ENCODE measurements at places on chromosomes 16 and 17.

- DNase-seq = no peak
These were observed 27.7 kb downstream of the CDIP1 start for GRCh38 chr16:4510747-4511426.

DNA sequence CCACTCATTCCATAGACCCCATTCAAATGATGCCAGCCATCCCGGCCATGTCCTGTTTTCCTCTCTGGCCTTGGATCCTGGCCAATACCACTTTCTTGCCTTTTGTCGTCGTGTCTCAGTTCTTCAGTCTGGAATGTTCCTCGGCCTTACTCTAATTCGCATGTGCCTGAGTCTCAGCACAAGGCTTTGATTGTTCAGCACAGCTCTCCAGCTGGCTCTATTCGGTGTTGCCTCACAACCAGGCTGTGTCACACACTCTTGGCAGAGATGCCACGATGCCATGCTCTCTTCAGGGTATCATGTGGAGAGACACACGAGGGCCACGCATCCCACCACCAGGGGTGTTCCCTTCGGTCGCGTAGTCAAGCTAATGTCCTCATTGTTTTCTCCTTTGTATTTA, 1.8 kb upstream of the VPS4A start:
- no peak for DNase-seq

DNA sequence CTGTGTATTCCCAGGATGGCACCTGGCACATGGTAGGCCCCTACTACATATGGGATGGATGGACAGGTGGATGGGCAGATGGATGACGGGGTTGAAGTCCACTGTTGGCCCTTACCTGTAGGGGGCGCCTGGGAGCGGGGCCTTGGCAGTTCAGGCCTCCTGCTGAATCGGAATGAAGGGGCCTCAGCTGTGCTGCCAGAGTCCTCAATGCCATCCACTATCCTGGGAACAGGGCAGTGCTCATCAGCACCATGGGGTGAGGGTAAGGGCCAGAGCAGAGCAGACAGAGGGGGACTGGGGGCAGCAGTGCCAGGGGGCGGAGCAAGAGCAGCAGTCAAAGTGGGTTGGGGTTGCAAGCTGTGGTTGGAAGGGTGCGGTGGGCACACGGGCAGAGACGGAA, 8.3 kb upstream of the RAB5C start:
- DNase-seq = no peak

- no peak for DNase-seq
These were observed 8.6 kb downstream of the GNA13 start for GRCh38 chr17:65047941-65048340.

DNA sequence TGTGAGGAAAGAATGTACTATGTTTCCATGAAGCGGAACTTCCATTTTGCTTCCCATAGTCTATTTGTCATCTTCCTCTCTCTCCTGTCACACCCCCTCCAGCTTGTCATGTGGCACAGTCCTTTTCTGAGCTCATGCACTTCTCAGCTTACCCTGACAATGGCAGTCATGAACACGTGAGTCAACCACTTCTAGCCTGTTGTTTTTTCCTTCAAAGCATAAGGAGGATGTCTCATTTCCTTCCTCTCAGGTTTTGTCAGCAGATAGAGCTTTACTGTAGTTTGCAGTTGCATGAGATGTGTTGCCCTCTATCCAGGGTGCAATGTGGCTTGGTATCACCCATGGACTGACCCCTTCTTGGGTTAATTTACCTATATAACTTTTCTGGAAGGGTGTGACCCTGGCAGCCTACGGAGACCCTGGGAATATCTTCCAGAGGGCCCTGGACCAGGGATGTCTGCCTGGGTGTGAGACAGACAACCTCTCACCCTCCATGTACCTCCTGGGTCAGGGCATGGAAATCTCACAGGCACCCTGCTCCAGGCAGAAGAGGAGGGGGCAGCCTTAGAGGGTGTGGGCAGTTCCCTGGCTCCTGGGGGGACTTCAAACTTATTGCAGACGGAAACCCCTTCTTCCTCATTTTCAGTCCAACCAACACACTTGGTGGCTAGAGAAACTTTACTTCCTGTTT, 4.0 kb upstream of the ZNF267 start:
- peak; percentile 55 for DNase-seq

GRCh38 chr16:88406096-88407041, 23.6 kb downstream of the ZNF469 start:
- DNase-seq = no peak

- DNase-seq = no peak
These were observed 7.3 kb downstream of the ACACA start for GRCh38 chr17:37399265-37399803.

- no peak for DNase-seq
These were observed 11.5 kb downstream of the GPT2 start for GRCh38 chr16:46895399-46896313.

DNA sequence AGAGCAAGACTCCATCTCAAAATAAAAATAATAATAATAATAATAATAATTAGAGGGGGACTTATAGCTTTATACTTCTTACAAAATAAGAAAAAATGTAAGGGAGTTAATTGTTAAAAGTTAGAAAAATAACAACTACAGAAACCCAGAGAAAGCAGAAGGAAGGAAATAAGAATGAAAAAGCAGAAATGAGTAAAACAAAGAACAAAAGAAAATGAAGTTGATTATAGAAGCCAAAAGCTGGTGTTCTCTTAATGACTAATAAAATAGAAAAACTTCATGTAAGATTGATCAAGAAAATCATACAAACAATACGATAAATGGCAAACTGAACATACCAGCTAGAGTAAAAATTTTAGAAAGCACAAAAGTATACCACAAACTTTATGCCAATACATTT, 6.8 kb upstream of the NSMCE1 start:
- no peak for DNase-seq

DNA sequence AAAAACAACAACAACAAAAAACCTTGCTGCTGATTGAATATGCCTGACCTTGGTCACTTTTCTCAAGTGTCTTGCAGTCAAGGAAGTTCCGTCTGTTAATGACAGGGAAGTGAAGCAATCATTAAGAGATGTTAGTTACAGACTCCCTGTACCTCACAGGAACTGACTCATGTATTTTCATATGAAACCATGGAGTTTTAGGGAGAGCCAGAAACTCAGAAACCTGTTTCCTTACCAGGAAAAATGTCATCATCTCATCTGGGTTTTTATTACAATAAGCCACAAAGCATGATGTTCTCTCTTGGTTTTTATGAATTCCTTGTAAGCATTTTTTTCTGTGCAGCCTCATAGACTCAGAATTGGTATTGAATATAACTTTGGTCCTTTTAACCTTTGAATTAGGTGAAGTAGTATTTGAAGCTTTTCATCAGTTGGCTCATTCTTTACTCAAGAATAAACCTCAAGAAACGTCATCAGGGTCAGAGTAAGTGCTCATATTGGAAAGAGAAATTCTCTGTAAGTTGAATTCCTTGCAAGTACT, 10.3 kb downstream of the LYRM1 start:
- peak; percentile 56 for DNase-seq

GRCh38 chr17:73758245-73758644, 114.0 kb upstream of the SDK2 start:
- no peak for DNase-seq

DNA sequence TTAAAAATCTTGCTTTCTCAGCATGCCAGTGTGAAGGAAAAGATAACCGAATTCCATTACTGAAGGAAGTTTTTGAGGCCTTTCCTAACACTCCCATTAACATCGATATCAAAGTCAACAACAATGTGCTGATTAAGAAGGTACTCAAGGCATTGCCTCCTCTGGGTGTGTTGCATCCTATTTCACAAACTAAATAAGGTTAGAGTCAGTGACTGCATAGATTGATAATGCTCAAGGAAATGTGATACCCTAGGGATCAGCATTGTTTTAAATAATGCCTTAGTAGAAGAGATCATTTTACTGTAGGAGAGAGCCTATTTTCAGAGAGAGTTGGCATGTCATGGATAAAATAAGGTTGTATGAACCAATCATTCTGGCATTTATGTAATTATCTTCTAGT, 36.8 kb downstream of the GDPD1 start:
- no peak for DNase-seq

- peak; percentile 60 for DNase-seq
These were observed 75.9 kb upstream of the TNRC6C start for GRCh38 chr17:77882481-77883212.

DNA sequence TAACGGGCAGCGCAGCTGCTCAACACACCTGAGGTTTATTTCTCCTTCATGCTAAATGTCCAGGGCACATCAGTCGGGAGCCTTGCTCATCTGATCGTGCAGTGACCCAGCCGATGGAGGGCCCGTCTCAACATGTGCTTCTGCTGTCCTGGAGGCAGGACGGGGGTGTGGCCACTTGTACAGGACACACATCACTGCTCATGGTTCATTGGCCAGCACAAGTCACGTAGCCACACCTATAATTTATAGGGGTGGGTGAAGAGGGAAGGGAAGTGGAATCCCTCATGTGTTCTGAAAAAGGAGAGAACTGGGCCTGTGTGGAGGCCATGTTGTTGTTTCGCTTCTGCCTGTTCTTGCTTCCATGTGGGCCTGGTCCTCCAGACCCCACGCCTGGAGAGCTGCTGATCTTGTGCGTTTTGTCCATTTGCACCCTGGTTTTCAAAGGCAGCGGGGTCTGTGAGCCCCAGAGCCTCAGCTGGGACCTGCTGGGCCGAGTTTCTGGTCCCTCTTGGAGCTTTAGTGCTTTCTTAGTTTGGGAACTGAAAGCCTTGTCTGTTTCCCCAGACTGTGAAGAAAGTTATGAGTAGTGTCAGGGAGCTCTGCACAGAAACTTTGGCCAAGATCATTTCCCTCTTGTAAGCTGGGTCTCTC, 60.5 kb downstream of the CMIP start:
- no peak for DNase-seq

- no peak for DNase-seq
These were observed 4.3 kb downstream of the IQCK start for GRCh38 chr16:19722269-19722952.

GRCh38 chr16:57940382-57940966, 30.5 kb downstream of the CNGB1 start:
- DNase-seq = no peak

GRCh38 chr16:73605309-73605708, 557.4 kb upstream of the ZFHX3 start:
- peak; percentile 8 for DNase-seq

- no peak for DNase-seq
These were observed 1.0 kb downstream of the ANTKMT start for GRCh38 chr16:721765-722540.

GRCh38 chr17:61904094-61904710, 23.6 kb downstream of the INTS2 start:
- DNase-seq = no peak

DNA sequence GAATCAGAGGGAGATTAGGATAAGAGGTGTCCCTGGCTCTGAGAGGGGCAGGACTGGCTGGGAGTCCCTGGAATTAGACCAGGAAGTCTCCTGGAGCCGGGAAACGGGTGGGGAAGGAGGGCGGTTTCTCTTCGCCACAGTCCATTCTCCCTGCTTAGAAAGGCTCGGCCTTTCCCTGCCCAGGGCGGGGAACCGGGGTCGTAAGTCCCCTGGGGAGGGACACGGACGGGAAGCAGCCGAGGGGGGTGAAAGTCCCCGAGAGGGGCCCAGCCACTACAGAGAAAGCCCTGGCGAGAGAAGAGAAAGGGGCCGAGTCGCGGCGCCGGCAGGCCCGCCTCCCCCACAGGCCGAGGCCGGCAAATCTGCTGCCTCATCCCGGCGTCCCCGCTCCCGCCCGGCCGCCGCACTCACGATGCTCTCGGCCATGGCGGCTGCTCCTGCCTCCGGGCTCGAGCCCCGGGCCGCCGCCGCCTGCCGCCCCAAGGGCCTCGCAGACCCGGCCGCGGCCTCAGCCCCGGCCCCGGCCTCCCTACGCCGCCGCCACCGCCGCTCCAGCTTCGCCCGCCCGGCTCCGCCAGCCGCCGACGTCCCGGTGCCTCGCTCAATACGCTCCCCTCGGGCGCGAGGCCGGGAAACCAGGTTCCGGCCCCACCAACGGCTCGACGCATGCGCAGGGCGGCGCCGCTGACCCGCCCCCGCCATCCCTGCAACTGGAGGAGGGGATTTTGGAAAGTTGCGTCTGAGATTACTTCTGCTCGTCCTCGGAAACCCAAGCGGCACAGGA, at the start of the genes NPLOC4 and TSPAN10:
NPLOC4 (minus strand) TSS at position 608 of the 784 bp plus-strand sequence; CDS start at position 426, 182 bp downstream.
TSPAN10 (plus strand) TSS at position 692 of the 784 bp plus-strand sequence. CDS start 5,217 bp downstream, outside the sequence.
- peak; percentile 100 for DNase-seq

DNA sequence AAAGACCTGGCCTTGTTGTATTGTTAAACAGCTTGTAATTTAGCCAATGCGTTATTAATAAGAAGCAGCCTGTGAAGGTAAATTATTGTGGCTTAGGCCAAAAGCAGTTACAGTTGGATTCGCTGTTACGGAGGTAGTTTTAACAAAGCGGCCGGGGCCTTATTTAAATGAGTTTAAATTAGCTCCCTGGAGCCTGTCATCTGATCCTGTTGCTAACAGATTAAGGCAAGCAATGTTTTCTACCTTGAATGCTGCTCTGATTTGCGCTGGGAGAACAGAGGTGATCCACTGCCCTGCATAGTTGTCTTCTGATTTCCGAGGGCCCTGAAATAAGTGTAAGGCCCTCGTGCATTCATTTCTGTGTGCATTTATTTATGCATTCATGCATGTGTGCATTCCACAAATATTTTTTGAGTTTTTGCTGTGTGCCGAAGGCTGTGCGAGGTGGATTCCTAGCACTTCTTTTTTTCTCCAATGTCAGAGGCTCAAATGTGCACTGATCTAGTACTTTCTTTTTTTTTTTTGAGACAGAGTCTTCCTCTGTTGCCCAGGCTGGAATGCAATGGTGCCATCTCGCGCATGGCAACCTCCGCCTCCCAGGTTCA, 10.9 kb downstream of the SEC14L5 start:
- no peak for DNase-seq

- no peak for DNase-seq
These were observed 172.5 kb downstream of the RPTOR start for GRCh38 chr17:80716986-80717719.
